ENCODE measurements at places on chromosomes 7 and 10.

GRCh38 chr7:53209129-53209528 lies 173.7 kb downstream of the POM121L12 start:
- no peak for DNase-seq

- no peak for DNase-seq
Observed at GRCh38 chr7:103694304-103694703, 248.3 kb upstream of the SLC26A5 start.

DNA sequence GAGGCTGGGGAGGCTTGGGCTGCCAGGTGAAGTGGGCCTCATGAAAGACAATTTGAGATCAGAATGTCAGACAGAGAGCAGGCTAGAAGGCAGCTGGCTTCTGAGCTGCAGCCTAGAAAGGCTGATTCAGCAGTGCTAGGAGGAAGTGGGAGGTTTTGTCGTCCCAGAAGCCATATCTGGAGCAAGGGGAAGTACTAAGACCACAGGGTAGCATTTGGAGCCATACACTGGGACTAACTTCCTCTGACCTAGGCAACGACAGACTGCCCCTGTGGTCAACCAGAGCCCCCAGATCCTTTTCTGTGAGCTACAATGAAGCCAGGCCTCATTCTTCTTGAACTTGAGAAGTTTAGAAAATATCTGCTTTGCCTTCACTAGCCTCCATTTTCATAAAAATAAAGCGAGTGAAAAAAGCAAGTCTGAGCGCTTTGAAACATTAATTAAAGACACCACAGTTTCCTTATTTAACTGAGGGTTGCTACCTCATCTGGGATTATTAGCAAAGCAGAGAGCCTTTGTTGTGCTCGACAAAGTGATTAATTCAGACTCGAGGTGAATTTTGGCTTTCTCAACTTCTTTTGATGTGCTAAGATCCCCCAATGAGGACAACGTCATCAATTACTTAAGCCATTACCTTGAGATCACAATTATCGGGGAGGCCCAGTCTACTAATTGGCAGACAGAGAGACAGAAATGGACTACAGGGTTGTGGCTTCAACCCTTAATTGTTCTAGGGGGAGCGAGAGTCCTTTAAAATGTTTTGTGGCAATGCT lies 26.6 kb downstream of the TBXAS1 start:
- no peak for DNase-seq

DNA sequence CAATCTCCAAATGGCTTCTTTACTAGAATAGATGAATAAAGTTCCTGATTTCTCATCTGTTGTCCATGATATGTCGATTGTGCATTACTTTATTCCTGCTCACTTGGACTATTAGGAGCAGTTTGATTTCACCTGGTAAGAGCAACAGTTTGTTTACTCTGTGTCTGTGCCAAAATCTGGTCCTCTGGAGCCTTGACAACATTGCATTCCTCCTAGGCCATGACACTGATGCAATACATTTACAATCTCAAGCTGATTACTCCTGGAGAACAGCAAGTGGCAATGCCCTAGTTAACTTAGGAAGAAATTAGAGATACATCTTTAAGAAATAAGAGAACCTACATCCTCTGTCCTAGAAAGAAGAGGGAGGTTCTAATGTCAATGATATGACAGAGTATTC lies 71.8 kb downstream of the SGCE start:
- no peak for DNase-seq

- DNase-seq = no peak
Observed at GRCh38 chr10:111579473-111579872, 502.6 kb downstream of the ADRA2A start.

DNA sequence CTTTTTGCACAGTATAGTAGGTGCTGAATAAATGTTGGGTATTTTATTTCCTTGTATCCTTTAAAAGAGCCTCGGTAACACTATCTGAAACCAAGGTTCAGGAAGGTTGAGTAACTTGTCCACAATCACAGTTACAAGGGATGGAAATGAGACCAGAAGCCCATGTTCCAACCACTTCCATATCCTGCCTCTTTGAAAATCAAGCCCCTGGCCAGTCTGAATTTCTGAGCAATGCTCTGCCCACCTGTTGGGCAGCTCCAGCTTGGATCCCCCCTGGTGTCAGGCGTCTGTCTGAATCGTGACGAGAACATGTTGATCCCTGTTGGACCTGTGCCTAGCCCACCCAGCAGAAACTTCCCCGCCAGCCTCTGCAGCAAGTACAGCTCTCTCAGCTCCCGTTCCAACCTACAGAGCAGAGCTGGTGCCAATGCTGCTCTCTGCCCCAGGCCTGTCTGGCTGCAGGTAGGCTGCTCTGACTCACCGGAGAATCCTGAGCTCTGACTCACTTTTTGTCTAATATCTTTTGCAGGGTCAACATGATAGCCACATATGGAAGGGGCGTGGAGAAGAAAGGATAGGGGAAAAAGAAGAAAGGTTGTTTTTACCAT lies 595.5 kb downstream of the INHBA start:
- DNase-seq = no peak

GRCh38 chr7:129782818-129783583 lies 169.8 kb downstream of the UBE2H start:
- DNase-seq = no peak

DNA sequence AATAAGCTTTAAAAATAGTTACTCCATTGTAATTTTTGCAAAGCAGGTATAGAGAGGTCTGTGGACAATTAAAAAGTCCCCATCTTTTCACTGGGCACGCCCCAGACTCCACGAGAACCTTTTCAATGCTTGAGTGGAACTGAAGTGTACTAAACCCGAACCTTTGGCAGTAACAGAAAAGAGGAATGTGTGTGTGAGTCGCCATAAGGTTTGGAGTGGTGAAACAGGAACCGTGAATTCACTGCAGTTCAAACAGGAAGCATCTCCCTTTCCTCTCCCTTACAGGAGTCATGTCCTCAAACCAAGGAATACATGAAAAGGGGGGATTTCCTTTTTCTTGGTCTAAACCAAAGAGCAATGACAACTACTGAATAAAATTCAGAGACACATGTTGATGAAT lies 23.2 kb downstream of the NDUFB2 start:
- DNase-seq = no peak

- no peak for DNase-seq
Observed at GRCh38 chr7:109308816-109309215, 739.1 kb downstream of the DNAJB9 start.

- peak; percentile 39 for DNase-seq
Observed at GRCh38 chr10:69372126-69372980, 44.4 kb downstream of the TACR2 start.

DNA sequence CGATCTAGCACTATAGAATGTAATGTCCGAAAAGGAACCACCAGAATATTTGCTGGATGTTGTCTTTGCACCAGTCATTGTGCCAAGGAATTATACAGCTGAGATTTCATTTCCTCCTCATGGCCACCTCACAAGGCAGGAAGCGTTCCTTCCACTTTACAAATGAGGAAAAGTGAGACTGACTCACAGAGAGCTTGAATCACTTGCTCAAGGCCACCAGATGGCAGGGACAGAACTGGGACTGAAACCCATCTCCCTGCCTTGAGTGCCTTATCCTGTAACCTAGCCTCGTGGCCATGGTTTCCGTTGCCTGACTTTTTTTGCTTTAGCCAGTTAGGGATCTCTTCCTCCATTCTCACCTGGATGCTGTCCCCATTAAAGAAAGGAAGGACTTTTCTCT lies 44.7 kb upstream of the PDZD8 start:
- DNase-seq = peak; percentile 58
